ENCODE measurements at places on chromosomes 4 and X. TPM values are rescaled to one million over a fixed set of nuclear protein-coding genes. Genes with fewer than 3 reads are reported as not detected.

Gene P2RY4
- not detected for total RNA-seq

DNA sequence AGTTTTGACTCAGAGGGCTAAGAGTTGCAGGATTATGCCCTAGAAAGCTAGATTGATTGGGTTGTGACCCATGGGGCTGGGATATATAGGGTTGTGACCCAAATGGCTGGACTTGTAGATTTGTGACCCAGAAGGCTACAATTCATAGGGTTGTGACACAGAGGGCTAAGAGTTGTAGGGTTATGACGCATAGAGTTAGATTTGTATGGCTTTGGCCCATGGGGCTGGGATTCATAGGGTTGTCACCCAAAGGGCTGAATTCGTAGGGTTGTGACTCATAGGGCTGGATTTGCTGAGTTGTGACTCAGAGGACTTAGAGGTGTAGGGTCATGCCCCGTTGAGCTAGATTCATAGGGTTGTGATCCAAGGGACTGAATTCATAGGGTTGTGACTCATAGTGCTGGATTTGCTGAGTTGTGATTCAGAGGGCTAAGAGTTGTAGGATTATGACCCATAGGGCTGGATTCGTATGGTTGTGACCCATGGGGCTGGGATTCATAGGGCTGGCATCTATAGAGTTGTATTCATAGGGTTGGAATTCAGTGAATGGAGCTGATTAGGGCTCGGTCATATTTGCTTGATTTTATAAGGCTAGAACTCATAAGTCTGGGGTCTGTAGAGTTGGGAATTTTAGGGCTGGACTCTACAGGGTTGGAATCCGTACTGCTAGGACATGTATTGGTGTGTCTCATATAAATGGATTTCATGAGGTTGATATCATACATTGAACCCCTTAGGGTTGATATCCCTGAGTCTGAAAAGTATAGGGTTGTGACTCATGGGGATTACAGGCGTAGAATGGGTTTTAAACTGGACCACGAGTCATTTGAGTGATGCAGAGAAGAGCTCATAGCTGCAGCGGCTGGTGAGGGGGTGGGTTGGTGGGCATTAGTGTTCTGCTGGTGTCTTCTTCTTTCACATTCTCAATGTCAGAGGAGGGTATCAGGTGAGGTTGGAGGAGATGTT is 125.7 kb downstream of the CRLF2 start:
- no peak for DNase-seq

GRCh38 chrX:73563738-73564068 is 706 bp downstream of the CHIC1 start:
- DNase-seq = peak; percentile 1

DNA sequence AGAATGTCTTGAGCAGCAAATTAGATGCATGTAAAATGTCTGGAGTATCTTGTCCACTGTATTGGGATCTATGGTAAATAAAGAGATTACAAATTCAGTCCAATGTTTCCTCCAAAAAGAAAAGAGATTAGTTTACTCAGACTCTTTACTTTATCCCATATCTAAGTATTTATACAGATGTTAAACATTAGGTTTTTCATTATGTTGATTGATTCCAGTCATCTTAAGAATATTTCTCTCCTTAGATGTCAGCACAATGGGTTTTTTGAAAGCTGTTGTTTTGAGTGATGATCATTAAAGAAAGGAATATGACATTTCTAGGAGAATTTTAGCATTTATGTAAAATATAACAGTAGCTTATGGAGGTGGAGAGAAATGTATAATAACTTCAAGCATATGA is 938.9 kb downstream of the C4orf33 start:
- DNase-seq = no peak

- DNase-seq = no peak
Measured at GRCh38 chr4:40550196-40550595, 79.5 kb downstream of the RBM47 start.

Measured in fibroblast of villous mesenchyme (primary cell).